ENCODE measurements at places on chromosomes 3 and 15. TPM values are rescaled to one million over a fixed set of nuclear protein-coding genes. Genes with fewer than 3 reads are reported as not detected.
A peak's percentile ranks its signal among the peaks of the same experiment; 100 is the strongest.

Gene TM4SF18
- polyA plus RNA-seq = not detected

GRCh38 chr15:99275525-99276128 is 24.3 kb downstream of the LRRC28 start:
- H3K36me3 ChIP-seq = no peaks in the 10 kb centered on the region
- H3K27ac ChIP-seq = no peak overlapping the region
- no peaks in the 10 kb centered on the region for H3K27me3 ChIP-seq
- no peaks in the 10 kb centered on the region for H3K4me1 ChIP-seq
- H3K4me3 ChIP-seq = no peak overlapping the region

DNA sequence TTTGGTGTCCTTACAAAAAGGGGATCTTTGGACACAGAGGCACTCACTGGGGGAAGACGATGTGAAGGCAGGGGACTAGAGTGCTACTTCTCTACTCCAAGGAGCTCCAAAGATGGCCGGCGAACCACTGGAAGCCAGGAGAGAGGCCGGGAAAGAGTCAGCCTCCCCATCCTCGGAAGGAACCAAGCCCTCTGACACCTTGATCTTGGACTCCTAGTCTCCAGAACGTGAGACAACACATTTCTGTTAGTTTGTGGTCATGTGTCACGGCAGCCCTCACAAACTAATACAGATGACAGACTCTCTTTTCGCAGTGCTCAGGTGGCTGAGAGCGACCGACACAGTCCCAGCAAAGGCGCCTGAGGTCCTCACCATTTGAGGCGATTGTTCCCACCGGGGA is 24.4 kb upstream of the ATP2B2 start:
- H3K4me3 ChIP-seq = no peak overlapping the region
- H3K4me1 ChIP-seq = no peaks in the 10 kb centered on the region
- no peak for DNase-seq
- H3K36me3 ChIP-seq = no peaks in the 10 kb centered on the region
- H3K27me3 ChIP-seq = peaks cover 15% of the 10 kb centered on the region
- no peak overlapping the region for H3K27ac ChIP-seq

DNA sequence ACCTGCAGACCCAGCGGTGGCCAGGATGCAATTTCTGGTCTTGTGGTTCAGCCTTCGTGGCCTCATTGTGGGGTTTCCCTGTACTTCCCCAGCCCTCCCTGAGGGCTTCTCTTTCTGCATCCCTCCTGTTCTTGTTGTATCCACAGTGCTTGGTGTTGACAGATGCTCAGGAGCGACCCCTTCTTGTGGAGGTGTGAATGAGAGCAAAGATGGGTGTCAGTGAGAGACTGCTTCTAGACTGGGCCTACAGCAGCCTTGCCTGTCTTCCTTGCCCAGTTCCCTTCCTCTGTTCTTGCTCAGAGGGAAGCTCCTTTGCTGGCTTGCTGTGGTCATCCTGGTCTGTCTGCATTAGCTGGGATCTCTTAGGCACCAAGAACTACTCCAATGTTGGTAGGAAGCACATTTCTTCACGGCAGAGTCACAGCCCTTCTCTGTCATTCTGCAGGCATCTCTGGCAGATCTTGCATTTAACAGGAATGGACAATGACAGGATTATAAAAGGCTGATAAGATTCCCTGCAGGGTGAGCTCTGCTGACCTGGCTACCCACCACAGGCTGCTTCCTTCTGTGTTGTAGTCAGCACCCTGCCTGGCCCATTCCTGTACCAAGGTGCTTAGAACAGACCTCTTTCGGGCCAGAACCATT is 317.8 kb upstream of the C2CD4B start:
- peaks cover 13% of the 10 kb centered on the region for H3K4me1 ChIP-seq
- no peak overlapping the region for H3K4me3 ChIP-seq
- no peaks in the 10 kb centered on the region for H3K36me3 ChIP-seq
- peak; percentile 65 for DNase-seq
- no peak overlapping the region for H3K27ac ChIP-seq

- no peak overlapping the region for H3K4me3 ChIP-seq
- peaks cover 7% of the 10 kb centered on the region for H3K36me3 ChIP-seq
- peaks cover 7% of the 10 kb centered on the region for H3K4me1 ChIP-seq
- no peak overlapping the region for H3K27ac ChIP-seq
Observed at GRCh38 chr15:81268881-81269601, 54.9 kb downstream of the STARD5 start.

- no peak overlapping the region for H3K4me3 ChIP-seq
- H3K36me3 ChIP-seq = no peaks in the 10 kb centered on the region
- no peak overlapping the region for H3K27ac ChIP-seq
- DNase-seq = no peak
Observed at GRCh38 chr3:71968544-71968943, 183.6 kb upstream of the PROK2 start.

DNA sequence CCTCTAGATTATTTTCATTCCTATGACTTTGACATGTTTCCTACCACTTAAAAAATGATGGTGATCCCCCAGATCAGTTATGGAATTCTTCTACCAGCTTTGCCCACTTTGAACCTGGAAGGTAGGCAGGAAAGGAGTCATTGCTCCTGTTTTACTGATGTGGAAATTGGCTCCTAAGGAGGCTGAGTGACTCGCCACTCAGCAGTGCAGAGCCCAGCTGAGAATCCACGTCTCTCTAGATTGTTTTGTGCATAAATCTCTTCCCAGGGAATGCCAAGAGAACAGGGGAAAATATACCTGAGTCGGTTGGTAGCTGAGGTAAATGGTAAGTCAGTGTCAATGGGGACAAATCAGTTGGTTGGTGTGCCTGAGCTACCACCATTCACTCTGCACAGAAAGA is 4.7 kb downstream of the LTF start:
- H3K4me1 ChIP-seq = peaks cover 3% of the 10 kb centered on the region
- no peak overlapping the region for H3K4me3 ChIP-seq
- DNase-seq = no peak
- H3K27me3 ChIP-seq = peaks cover 56% of the 10 kb centered on the region
- no peaks in the 10 kb centered on the region for H3K36me3 ChIP-seq

DNA sequence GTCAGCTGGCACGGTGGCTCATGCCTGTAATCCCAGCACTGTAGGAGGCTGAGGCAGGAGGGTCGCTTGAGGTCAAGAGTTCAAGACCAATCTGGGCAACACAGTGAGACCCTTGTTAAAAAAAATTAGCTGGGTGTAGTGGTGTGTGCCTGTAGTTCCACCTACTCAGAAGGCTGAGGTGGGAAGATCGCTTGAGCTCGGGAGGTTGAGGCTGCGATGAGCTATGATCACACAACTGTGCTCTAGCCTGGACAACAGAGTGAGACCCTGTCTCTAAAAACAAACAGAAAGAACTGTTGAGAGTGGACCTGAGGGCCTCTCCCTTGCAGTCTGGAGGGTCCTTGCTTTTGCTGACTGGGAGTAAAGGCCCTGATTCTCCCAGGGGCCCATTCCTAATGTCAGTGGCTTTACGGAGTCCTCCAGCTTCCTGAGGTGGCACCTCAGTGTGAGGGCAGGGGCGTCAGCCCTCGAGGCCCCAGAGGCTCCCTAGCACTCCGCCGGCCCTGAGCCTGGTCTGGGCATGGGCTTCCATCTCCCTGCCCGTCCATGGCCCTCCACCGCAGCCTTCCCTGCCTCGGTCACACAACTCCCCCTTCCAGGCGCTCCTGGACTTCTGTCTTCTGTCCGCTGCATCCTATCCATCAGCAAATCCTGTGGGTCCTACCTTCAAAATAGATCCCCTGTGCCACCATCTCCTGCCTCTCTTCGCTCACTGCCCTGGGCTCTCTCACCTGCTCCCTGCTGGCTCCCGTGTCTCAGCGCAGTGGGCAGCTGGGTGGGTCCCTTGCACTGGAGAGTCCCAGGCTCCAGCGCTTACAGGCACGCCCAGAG is 19.0 kb downstream of the FBLN2 start:
- no peaks in the 10 kb centered on the region for H3K27me3 ChIP-seq
- DNase-seq = no peak
- H3K4me1 ChIP-seq = no peaks in the 10 kb centered on the region
- H3K27ac ChIP-seq = no peak overlapping the region
- no peak overlapping the region for H3K4me3 ChIP-seq

- no peak for DNase-seq
- no peak overlapping the region for H3K27ac ChIP-seq
- H3K4me1 ChIP-seq = no peaks in the 10 kb centered on the region
- H3K27me3 ChIP-seq = no peaks in the 10 kb centered on the region
- no peaks in the 10 kb centered on the region for H3K36me3 ChIP-seq
Observed at GRCh38 chr15:44314512-44314911, 26.0 kb downstream of the GOLM2 start.

All from IMR-90 (cell line).